ENCODE measurements at places on chromosomes 1 and 21.
A peak's percentile ranks its signal among the peaks of the same experiment; 100 is the strongest.

GRCh38 chr1:71222668-71223067 is 141.8 kb upstream of the ZRANB2 start:
- DNase-seq: no peak

GRCh38 chr1:34362949-34363348 is 186.2 kb downstream of the C1orf94 start:
- no peak for DNase-seq

- no peak for DNase-seq
Observed at GRCh38 chr1:156856282-156856785, 2.6 kb downstream of the INSRR start.

- no peak for DNase-seq
Observed at GRCh38 chr1:145714524-145715111, 4.7 kb upstream of the CD160 start.

DNA sequence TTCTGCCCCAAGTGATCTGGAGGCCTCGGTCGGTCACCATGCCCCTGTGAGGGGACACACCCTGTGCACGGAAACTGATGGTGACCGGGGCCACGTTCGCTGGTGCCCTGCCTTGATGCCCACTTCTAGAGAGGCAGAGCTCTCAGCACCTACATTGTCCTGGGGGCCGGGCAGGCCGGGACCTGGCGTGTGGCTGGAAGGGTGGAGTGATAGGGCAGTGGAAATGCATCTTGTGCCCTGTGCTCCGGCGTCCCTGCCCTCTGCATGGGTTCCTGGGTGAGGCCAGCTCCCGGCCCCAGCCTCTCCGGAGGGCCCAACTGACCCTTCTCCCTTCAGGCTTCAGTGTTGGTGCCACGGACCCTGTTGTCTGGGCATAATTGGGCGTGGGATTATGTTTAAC is 11.0 kb upstream of the UMODL1 start:
- DNase-seq: no peak

DNA sequence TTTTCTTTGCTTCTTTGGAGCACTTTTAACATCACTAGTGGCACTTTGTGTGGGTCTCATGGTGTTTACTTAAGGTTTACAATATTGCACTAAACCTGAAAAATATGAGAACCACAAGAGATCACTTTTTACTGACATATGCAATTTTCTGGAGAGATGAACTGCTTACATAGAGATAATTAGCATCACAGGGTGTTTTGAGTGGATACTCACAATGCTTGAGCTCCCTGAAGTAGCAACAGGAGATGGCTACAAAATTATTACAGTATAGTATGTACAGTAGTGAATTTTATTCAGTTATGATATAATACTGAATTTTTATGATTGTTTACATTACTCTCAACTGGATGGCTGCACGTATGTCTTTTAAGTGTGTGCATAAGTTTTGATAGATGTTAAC is 22.6 kb downstream of the RPRD2 start:
- no peak for DNase-seq

DNA sequence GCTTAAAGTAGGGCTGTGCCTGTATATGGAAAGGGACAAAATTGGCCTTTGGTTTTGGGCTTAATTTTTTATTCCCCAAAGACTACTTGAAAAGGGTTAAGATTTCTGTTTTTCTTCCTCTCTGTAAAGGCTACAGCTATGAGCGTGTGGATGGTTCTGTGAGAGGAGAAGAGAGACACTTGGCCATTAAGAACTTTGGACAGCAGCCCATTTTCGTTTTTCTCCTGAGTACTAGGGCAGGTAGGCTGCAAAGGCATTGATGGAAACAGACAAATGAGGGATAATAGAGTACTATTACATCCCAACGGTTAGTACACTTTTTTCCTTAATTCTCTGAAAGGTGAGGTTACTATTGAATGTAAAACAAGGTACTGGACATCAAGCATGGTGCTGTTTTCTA is 29.6 kb downstream of the CHD1L start:
- DNase-seq: no peak

- DNase-seq: peak; percentile 30
Observed at GRCh38 chr1:84425150-84425896, 27.0 kb downstream of the DNASE2B start.

GRCh38 chr1:29460694-29461093 is 224.4 kb downstream of the PTPRU start:
- DNase-seq: no peak

DNA sequence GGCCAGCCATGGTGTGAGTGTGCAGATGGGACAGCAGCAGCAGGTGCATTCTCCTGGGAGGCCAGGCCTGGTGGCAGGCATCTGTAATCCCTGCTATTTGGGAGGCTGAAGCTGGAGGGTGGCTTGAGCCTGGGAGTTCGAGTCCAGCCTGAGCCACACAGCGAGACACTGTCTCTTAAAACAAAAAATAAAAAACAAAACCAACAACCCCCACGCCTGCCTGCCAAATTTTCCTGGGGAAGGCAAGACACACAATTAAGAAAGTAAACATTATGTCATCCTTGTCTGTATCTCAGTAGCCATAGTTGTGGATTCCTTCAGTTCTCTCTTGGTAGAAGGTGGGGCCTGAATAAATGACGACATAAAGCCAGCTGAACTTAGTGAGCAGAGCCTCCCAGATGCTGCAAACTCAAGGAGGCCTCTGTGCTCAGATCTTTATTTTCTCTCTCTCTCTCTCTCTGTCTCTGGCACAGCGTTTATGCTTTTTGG is 57.6 kb upstream of the CD34 start:
- DNase-seq: no peak

DNA sequence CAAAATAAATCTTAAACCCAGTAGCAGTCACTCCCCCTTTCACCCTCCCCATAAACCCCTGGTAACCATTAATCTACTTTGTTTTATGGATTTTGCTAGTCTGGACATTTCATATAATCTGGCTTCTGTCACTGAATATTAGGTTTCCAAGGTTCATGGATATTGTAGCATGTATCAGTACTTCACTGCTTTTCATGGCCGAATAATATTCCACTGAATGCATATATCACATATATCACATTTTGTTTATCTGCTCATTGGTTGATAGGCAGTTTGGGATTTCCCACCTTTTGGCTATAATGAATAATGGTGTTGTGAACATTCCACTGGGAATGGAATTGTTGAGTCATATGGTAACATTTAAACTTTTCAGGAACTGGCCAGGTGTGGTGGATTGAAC is 4.6 kb upstream of the WDR4 start:
- no peak for DNase-seq

DNA sequence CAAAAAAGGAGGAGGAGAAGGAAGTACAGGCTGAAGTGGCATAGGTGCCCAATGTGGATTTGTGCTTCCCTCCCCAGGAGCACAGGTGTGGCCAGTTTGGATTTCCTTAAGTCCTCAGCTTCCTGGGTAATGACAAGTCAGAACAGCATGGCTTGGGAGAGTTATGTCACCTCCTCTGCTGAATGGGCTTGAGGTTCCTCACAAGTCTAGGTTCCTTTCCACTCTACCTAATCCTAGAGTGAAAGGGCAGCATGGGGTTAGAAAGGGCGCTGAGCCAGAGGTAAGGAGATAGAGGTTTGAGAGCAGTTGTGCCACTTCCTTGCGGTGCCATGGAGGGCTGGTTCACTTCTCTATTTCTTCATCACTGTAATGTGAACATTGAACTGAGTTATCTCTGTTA is 35.5 kb upstream of the IL20 start:
- DNase-seq: peak; percentile 34

All from inflammatory macrophage (primary cell).